ENCODE measurements at places on chromosomes 4 and X.

DNA sequence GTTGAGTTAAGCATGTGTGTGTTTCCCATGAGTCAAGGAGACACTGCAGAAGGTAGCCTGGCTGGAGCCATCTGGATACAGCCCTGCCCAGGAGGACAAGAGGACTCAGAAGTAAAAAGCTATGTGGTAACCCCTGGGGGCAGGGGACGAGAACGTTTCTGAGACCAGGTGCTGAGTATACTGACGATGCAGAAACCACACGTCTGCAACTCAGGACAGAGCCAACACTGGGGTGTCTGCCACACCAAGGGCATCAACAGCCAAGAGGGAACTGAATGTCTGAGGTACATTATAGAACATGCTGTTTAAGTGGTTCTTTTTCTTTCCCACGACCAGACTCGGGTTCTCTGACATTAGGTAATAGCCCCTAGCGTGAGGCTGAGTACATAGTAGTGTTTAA is 94.1 kb upstream of the GPR34 start:
- no peak for DNase-seq

DNA sequence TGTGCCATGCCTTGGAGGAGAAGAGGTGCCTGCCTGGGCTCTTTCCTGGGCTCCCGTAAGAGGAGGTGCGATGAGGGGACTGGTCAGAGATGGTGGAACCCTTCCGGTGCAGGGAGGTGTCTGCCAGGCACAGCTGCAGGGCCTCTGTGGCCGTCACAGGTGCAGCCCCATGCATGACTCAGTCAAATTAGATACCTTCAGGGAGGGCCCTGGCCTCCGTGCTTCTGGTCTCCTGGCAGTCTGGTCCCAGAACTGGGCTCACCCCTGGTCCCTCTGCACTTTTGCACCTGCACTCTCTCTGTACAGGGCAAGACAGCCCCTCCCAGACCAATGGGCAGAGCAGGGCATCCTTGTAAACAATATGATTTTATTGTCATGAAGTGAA is 49.9 kb upstream of the LRPAP1 start:
- DNase-seq = no peak

GRCh38 chr4:185512516-185512915 is 22.8 kb downstream of the PDLIM3 start:
- no peak for DNase-seq

GRCh38 chr4:10108391-10108790 is 8.2 kb downstream of the WDR1 start:
- DNase-seq = no peak

DNA sequence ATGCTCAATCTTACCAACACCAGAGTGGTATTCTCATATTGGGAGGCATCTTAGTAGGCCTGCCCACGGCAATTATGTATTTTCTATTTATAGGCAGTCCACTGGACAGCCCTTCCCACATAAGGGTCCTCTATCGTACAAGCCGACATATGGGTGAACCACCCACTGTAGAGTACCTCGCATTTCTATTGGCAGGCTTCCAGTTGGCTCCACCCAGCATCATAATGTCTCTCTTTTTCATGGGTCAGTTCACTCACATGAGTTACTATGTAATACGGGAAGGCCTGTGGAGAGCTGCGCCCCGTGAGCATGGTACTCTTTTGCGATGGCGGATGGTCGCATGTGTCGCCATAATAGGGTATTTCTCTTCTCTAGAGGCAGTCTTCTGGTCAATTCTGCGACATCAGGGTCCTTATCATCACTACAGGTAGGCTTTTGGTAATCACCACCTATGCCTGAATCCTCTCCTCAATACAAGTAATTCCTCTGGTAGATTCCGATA is 29.4 kb upstream of the FOXR2 start:
- DNase-seq = no peak

DNA sequence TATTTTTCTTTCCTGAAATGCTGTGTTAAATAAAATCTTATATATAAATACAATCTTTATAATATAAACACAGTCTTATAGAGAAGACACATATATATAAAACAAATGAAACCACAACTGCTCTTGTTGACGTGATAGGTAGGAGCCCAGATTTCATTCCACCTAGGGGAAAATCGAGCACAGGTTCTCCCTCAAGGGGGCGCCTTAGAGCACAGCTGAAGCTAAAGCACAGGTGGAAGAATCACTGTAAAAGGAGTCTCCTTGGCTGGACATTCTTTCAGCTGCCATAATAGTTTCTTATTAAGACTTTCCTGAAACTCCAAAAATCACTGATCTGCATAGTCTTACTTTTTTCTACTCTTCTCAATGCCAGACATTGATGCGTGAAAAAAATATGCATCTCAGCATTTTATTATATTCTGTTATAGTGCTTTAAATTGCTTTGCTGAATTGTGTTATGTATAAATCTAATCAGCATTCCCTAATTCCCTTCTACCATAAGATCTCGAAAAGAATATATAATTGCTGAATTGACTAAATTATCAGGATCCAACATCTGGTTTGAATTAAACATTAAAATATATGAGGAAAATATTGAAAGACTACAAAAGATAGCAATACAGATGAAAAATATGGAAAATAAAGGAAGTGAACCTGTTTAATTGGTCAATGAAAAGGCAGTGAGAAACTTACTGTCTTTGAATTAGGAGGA is 25.5 kb upstream of the RXFP1 start:
- no peak for DNase-seq
